ENCODE measurements at places on chromosomes 16 and 17.

GRCh38 chr16:2881783-2882649 lies 999 bp upstream of the FLYWCH2 start:
- DNase-seq = peak; percentile 56

DNA sequence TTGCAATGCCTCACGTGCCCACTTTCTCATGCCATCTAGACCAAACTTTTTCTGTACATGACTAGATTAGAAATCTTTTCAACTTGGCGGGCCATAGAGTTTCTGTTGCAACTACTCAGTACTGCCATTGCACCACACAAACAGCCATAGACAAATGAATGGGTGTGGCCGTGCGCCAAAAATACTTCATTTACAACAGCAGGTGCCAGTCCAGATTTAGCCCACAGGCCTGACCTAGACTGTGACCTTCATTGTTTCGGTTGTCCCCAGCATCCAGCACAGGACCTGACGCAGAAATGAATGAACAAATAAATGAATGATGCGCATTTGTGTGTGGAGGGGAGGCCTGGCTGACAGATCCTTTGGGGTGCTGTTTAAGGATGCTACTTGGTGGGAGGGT lies 14.3 kb upstream of the PDK2 start:
- DNase-seq = no peak

DNA sequence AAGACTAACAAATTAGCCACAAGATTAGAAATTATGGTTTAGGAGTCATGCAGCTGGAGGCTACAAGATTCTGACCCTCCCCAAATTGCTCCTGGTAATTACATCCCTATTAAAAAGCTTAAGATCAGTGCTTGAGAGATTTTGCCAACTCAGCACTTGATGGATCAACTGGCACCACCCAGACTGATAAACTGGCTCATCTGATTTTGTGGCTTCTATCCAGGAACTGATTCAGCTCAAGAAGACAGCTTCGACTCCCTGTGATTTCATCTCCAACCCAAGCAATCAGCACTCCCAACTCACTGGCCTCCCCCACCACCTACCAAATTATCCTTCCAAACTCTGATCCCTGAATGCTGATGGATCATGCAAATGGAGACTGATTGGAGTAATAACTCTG lies 94.8 kb downstream of the TNFRSF13B start:
- no peak for DNase-seq

GRCh38 chr16:48367441-48368049 lies 17.7 kb downstream of the SIAH1 start:
- no peak for DNase-seq

- DNase-seq = no peak
These were observed 628.1 kb downstream of the WWOX start for GRCh38 chr16:78727536-78727935.

DNA sequence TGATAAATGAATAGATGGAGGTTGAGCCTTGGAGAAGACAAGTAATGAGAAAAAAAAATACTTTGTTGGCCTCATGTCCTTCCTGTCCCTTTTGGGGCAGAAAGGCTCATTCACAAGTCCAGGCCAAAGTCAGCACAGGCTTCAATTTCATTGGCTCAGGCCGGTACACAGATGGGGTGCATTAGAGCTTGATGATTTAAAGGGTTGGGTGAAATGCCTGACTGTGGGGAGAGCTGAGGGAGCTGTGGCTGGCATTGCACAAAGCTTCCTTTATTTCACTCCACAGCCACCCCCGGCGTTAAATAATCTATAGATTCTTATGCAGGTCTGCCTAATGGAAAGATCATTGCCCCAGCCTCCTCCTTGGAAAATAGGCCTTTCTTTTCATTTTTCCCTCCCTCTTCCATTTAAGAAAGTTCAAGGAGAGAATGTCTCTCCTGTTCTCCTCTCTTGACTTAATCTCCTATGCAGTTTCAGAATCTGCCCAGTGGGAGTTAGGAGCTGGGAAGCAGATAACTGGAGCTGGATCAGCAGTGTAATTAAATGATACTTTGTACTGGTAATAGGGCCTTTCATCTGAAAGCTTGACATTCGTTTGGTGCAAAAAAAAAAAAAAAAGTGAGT lies 24.4 kb downstream of the YPEL2 start:
- no peak for DNase-seq

DNA sequence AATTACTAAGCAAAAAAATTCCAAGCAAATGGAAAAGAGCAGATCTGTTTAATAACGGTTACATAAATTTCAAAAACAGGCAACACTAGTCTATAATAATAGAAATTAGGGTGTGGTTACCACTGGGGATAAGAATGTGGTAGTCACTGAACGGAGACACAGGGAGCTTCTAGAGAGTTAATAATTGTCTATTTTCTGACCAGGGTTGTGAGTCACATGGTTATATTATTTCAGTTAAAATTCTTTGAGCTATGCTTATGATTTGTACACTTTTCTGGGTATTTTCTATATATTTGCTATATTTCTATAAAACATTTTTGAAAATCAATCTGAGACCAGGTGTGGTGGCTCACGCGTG lies 433.9 kb upstream of the MAF start:
- no peak for DNase-seq

- no peak for DNase-seq
These were observed 7.9 kb downstream of the NKD1 start for GRCh38 chr16:50555952-50556673.

DNA sequence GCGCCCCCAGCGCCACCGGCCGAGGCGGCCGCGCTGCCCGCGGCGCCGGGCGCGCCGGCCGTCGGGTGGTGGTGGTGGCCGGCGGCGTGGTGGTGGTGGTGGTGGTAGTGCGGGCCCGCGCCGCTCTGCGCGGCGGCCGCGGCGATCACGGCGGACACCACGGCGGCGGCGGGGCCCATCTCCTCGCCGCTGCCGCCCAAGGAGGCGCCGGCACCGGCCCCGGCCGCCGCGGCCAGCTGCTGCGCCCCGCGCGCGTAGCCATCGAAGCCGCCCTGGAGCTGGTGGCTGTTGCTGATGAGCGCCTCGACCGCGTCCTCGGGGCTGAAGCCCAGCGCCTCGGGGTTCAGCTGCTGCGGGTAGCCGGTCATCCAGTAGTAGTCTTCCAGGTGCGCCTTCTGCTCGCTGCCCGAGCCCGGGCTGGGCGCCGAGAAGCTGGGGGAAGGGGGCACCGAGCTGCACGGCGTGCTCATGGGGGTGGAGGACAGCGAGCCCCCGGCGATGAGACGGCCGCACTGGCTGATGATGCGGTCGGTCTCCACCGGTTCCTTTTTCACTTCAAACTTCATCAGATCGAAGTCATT lies 1.2 kb downstream of the MAF start:
- DNase-seq = no peak

GRCh38 chr16:47817048-47817447 lies 338.7 kb downstream of the ABCC12 start:
- DNase-seq = no peak

DNA sequence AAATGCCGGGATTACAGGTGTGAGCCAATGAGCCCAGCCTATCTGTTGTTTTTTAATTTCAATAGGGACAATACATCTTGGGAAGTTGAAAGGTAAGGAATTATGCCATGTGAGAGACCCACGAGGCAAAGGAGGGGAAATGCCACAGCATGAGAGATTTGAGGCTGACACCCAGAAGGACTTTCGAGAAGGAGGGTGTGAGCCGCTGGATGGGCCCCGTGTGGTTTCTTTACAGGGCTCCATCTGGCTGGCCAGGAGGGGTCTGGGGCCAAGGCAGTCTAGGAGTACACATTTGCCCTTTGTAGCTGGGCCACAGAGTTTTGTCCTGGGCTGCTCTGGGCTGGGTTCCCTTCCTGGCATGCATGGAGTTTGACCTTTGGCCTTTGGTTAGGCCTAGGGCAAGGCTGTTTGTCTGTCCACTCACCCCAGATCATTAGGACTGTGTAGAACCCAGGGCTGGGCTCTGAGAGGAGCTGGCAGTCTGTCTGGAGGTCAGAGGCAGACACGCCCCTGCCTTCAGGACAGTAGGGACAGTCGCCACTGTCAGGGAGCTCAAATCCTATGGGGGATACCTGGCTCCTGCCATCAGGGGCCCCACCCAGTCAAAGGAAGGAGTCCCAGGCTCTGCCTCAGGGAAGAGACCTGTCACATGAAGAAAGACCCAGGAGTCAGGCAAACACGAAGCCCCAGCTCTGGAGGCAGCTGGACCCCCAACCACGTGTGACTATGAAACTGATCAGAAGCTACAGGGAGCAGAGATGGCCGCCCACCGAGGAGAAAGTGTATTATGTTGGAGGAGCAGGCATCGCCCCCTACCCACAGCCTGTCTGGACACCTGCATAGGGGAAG lies 24.2 kb upstream of the NXPH3 start:
- no peak for DNase-seq

GRCh38 chr17:80561541-80562114 lies 17.0 kb downstream of the RPTOR start:
- DNase-seq = no peak

DNA sequence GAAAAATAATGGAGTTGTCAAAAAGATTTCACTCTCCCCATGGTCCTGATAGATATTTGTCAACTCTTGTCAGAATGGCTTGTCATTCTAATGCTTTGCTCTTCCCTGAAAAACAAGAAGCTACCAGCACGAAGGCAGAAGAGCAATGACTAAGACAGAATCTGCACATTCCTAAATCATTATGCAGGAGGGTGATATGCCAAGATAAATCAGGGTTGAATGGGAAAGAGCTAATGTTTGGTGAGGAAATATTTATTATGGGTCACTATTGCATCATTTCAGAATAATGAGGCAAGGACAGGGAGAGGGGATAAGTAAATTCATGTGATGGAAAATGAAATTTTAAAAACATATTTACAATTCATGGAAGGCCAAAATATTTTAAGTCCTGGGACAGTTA lies 297.5 kb upstream of the XYLT1 start:
- DNase-seq = no peak

GRCh38 chr16:66856801-66857200 lies 12.6 kb downstream of the CA7 start:
- DNase-seq = no peak

- DNase-seq = no peak
These were observed 390.0 kb downstream of the CDH11 start for GRCh38 chr16:64731891-64732290.

DNA sequence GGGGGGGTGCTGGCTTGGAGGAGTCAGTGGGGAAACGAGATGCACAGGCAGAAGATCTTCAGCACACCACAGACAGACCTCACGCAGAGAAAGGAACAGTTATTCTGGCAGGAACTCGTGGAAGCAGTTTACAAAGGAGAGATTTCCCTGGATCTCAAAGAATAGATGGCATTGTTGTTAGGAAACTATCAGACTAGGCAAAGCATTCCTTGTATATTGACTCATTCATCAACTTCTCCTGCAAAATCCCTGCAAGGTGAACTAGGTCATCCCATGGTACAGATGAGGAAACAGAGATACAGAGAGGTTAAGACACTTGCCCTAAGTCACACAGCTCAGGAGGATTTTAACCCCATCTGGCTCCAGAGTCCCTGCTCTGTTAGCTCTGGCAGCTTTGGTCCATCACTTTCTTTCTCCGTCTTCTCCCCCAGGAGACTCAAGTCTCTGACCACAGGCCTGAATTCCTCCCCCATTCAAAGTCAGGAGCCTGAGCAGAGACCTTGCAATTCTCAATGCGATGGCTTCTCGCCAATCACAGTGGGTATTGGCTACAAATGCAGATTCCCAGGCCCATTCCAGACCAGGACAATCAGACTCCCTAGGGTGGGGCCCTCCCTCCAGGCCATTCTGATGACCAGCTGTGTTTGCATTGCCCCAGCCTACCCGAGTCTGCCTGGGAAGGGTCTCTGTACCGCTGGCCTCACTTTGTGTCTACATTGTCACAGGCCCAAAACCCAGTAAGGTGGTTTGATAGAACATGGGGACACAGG lies 56.4 kb downstream of the LITAF start:
- DNase-seq = no peak

DNA sequence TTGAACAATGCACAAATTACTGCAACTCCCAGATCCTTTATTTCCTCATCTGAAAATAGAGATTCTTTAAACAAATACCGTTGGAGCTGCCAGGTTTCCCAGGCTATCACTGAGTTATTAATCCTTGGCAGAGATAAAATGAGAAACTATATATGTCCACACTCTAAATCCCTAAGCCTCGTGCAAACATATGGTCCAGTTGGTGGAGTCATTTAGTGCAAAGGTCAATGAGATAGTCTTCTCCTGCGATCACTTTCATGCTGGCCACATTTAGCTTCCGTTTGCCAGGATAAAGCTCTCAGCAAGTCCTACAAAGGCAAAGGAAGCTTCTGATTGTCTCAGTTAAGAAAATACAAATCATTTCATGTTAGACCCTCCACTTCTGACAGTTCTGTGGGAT lies 11.0 kb downstream of the GRIN2A start:
- no peak for DNase-seq

GRCh38 chr16:30710971-30711370 lies 12.0 kb downstream of the SRCAP start:
- DNase-seq = no peak

- no peak for DNase-seq
These were observed 373.7 kb downstream of the SNX29 start for GRCh38 chr16:12349936-12350850.

DNA sequence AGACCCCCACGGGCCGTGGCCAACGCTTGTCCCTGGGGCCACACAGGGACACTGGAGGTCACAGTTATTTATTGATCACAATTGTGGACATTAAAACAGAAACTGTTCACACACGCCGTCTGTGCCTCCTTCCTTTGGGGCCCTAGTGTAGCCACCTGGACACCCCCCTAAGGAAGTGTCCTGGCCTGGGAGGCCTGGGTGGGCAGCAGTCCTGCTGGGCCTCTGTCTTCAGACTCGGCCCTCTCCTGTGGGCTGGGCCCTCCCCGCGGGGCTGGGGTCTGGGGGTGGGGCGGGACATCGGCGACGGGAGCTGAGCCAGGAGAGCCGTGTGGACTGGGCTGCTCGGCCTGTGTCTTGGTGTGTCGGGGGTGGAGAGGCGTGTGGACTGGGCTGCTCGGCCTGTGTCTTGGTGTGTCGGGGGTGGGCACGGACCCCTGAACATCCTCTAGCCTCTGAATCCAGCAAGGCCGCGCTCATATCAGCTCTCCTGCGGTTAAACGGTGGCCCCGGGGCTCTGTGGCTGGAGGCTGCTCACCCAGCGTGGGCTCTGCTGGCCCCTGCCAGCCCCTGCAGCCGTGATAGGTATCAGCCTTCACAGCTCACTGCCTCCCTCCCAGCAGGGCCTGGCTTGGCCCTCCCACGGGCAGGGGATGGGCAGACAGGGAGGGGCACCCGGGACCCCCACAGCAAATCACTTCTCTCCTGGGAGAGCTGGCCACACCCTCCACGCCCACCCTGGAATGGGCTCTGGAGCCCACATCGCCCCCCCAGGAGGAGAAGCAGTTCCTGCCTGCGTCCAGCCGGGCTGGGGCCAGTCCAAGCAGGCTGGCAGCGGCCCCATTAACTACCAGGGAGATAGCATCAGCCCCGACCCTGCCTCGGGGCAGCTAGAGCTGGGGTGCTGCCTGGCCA lies 1.1 kb upstream of the NHLRC4 start:
- DNase-seq = peak; percentile 97
